ENCODE measurements at places on chromosomes 5 and 9. TPM values are rescaled to one million over a fixed set of nuclear protein-coding genes. Genes with fewer than 3 reads are reported as not detected.

DNA sequence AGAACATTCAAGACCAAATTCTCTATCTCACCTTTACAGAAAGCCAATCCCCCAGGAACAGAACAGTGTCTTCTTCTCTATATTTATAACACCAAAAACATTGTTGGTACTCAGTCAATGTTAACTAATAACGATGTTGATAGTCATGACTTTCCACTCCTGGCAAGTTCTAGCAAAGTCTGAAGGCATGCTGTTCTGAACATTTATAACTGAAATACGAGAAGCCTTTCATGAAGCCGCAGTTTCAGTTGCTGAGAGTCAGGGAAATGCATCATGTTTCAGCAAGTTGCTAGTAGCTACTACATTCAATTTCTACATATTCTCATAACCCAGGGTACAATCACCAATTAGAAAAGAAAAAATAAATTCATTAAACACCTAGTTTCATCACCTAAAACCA is 301.4 kb downstream of the PDE4D start:
- no peak for DNase-seq

DNA sequence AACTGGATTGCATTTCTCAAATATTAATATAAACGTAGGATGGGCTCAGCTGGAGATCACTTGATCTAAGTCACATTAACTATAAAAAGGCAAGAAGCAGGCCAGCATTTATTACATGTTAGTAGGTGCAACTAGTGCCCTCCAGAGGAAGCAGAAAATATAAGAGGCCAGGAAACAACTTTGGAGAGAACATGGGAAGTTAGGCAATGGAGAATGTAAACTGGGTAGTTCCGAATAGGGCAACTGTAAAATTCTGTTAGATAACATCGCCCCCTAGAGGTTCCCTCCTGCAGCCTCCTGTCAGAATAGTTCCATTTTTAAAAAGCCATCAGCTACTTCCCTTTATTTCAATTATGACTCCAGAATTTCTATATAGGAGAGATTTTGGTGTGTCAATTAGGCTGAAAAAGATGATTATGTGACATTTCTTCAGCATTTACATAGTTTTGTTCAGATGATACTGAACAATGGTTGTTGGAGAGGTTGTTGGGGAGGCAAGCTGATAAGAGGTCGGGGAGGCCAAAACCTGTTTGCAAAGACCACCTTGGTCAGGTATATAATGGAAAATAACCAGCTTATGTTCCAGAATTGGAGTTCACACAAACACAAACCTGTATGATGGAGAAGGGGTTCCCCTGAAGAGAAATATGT is 22.4 kb downstream of the CCL28 start:
- peak; percentile 52 for DNase-seq

DNA sequence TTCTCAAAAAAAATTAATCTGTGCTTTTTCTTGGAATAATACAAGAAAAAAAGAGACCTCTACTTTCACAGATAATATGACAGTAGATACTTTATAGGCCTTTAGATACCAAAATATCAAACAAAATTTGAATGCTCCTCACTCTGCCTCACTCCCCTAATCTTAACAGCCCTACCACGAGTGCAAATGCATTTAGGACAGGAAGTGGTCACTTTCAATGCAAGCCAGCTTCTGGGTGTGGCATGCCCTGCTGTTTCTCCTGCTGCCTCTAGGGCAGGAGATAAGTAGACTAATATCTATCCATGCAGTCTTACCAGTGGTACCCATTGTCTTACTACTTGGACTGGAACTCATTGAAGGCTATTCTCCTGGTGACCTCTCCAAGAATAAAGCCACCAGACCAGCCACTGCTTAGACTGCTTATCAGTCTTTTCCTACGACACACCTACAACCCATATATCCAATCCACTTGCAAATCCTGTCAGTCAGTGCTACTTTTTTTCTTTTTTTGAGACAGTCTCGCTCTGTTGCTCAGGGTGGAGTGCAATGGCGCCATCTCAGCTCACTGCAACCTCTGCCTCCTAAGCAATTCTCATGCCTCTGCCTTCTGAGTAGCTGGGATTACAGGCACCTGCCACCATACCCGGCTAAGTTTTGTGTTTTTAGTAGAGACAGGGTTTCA is 23.0 kb downstream of the FRRS1L start:
- no peak for DNase-seq

GRCh38 chr5:31639481-31640411 is 815 bp downstream of the PDZD2 start:
- no peak for DNase-seq

- DNase-seq: no peak
These were observed 933.0 kb downstream of the TLE4 start for GRCh38 chr9:80504601-80505230.

DNA sequence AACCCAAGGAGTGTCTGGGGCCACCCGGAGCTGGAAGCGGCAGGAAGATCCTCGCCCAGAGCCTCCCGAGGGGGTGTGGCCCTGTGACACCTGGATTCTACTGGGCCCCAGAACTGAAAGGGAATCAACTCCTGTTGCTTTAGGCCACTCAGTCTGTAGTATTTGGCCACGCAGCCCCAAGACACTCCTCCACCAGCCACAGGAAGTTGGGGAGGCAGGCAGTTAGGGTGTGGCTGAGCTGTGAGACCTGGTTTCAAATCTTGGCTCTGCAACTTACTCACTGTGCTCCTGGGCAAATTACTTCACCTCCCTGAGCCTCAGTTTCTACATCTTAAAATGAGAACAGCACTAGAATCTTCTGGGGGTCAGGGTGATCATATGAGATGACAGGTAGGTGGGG is 119.8 kb upstream of the PPP1R26 start:
- no peak for DNase-seq

DNA sequence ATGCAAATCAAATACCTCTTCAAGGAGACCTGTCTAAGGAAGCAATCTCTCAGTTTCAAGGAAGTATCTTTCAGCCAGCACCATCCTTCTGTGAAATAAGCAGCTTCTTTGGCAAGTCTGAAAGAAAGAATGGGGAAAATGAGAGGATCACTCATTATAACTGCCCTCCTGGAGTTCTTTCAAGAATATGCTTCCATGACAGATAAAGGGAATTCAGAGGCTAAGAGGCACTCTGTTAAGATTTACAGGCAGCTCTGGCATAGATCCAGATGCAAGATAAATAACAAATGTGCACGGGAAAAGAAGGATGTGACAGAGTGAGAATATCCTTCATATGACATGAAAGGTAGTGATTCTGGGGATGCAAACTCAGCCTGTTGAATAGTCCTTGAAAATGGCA is 348.2 kb upstream of the CCNG1 start:
- no peak for DNase-seq

GRCh38 chr5:136197462-136198142 is 4.6 kb upstream of the SMIM32 start:
- DNase-seq: no peak

DNA sequence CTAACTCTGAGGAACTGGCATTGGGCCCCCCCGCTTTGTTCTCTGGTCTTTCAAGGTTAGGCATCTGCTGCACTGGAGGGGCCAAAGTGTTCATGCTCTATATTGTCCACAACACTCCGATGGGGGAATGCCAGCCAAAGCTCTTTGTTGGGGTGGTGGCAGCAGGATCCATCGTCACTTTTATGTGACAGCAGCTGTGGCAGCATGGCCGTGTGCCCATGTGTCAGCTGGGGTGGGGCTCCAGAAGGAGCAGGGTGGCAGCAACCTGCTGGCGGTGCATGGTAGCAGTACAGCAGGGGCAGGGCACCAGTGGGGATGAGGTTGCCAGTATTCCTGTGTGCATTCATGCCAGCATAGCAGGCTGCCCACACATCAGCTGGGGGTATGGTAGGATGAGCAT is 28.2 kb downstream of the ITGA2 start:
- no peak for DNase-seq

GRCh38 chr9:122265149-122265915 is 650 bp downstream of the MRRF start:
- DNase-seq: peak; percentile 8

- DNase-seq: no peak
These were observed 28.6 kb downstream of the ALDH1A1 start for GRCh38 chr9:72924154-72924790.

DNA sequence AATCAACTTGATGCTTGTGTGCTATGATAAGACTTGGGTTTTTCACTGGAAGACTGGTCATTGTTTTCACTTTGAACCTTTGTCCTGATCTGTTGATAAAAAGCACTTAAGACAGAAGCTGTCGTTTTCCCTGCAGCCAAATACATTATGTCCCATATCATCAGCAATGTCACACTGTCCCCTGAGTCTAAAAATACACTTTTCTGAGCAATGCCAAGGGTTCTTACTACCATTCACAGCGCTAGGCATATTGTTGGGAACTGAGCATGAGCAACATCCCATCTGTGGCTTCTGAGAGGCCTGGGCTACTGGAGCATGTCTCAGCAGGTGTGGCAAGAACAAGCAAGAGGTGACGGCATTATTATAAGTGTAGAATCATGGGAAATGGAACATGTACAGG is 81.8 kb downstream of the SEMA6A start:
- no peak for DNase-seq

GRCh38 chr5:33315189-33315588 is 125.6 kb upstream of the TARS1 start:
- DNase-seq: no peak

Gene CD180
- polyA plus RNA-seq: 0.70 TPM

Gene PCA3
- polyA plus RNA-seq: 1.0 TPM

Gene CD74
- 330 TPM for polyA plus RNA-seq

Gene SLC6A18
- polyA plus RNA-seq: 1.3 TPM

Gene FBXW2
- polyA plus RNA-seq: 47.3 TPM

Gene NRG2
- polyA plus RNA-seq: 1.4 TPM

Gene SPATA31D4
- polyA plus RNA-seq: not detected

Gene RNF224
- polyA plus RNA-seq: 5.3 TPM

Gene ZNF367
- polyA plus RNA-seq: 9.2 TPM

Gene CEP72
- 8.2 TPM for polyA plus RNA-seq
